ENCODE measurements at places on chromosomes 5 and 9.

- DNase-seq = no peak
Measured at GRCh38 chr9:35834260-35835215, 5.5 kb downstream of the TMEM8B start.

GRCh38 chr9:126036881-126037291 is 289.7 kb downstream of the PBX3 start:
- DNase-seq = no peak

GRCh38 chr9:97895695-97896332 is 26.5 kb downstream of the TRMO start:
- no peak for DNase-seq

GRCh38 chr5:61328791-61329549 is 3.1 kb upstream of the ZSWIM6 start:
- DNase-seq = no peak

DNA sequence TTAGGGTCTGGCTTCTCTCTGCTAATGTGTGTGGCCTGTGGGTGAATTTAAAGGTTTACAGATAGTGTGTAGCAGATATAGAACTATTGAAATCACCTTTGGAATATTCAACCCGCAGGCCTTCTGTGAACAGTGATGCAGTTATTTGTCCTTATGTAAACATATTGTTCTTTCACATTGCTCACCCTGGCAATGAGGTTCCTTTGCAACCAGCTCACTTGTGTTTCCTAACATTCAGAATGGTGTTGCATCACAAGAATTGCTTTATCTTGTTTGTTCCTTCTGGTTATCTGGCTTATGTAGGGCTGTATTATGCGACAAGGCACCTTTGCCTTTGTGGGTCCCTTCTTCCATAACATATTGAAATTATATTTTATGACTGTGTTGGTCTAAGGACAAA is 370.3 kb downstream of the NNT start:
- no peak for DNase-seq

DNA sequence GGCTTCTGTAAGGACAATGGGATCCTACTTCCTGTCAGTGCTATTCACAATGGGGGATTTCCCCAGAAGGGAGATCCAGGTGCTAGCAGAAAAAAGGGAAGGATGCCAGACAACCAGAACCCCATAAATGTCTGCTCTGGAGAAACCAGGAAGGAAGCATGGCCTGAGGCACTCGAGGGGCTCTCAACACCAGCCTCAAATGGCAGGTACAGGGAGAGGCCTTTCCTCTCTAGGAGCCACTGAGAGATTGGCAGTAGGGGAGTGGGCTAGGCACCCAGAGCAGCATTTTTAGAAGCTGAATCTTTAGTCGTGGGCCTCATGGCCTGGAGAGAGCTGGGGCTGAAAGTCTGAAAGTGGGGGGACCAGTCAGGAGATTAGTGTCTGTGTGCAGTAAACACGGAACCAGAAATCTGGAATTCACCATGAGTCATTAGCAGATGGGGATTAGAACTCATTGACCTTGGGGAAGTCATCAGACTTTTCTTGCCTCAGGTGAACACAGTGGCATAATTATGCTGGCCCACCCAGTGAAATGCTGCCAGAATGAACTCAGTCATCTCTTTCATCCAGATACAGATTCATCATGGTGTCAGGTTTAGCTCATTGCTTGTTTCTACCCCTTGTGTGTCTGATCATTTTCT is 28.3 kb downstream of the ARHGEF28 start:
- no peak for DNase-seq

DNA sequence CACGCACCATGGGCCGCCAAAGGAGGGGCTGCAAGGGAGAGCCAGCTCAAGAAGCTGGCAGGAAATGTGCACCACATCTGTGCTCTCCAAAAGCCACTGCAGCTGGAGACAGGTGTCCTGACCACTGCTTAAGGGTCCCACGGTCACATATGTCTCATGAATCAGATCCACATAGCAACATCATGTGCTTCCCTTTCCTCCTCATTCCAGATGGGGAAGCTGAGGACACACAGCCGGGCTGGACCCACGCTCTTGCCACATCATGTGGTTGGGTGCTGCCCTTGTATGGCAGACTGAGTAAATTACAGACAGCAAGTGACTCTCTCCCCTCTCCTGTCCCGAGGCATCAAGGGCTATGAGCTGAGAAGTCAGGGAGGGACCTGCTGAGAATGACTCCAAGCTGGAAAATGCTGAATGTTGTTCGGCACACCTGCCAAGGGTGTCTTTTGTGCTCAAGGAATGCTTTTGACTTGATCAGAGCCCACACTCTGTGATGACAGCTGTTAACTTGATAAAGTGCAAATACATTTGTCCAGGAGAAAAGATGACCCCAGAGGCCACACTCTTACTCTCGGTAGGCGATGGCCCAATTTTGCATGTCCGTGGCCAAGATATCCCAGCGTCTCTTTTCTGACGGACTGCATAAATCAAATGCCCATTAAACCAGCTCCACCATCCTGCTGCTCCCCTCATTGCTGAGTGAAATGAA is 58.2 kb downstream of the NSUN2 start:
- DNase-seq = no peak

DNA sequence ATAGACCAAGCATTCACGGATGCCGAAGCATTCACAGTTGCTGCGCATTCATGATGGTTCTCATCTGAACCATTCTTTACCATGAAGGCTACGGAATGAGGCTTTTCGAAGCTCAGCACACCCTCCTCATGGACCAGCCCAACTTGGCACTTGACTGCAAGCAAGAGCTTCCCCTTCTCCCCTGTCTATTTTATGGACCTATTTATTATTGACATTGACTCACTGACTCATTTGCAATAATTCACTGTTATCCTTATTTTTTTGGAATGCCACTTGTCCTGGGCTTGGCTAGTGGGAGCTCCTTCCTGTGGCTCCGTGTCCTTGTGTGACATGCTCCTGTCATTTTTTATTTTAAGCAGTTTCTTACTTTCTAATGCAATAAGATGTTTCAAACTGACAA is 51.5 kb upstream of the ICE1 start:
- DNase-seq = no peak

DNA sequence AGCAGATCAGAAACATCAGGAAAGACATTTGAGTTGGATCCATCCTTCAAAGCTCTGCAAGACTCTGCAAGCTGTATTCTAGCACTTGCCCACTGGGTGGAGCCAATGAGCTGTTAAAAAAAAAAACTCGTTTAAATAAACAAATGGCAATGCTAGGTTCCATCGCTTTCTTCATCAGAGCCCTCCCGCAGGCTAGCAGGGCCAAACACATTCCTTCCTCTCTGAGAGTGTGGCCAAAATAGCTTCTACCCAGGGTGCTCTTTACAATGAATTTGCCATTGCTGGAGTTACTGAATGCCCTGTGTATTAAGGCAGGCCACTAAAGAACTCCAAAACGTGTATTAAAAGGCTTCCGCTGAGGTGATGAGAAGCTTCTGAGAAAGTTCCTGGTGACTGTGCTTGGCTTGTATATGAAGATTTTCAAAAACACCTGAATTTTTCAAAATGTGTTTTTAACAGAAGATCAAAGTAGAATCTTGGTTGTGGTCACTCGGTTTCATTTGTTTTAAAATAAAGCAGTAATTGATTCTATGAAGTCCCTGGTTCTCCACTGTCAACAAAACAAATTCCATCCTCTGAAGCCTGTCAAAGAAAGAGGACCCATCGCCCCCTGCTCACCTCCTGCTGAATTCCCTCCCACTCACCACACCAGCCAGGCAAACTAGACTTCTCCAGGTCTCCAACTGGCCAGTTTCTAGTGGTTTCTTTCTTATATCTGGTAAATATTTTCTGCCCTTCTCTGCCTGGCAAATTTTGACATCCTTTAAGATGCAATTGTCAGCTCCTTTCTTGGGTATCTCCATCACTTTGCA is 36.5 kb upstream of the EQTN start:
- no peak for DNase-seq

DNA sequence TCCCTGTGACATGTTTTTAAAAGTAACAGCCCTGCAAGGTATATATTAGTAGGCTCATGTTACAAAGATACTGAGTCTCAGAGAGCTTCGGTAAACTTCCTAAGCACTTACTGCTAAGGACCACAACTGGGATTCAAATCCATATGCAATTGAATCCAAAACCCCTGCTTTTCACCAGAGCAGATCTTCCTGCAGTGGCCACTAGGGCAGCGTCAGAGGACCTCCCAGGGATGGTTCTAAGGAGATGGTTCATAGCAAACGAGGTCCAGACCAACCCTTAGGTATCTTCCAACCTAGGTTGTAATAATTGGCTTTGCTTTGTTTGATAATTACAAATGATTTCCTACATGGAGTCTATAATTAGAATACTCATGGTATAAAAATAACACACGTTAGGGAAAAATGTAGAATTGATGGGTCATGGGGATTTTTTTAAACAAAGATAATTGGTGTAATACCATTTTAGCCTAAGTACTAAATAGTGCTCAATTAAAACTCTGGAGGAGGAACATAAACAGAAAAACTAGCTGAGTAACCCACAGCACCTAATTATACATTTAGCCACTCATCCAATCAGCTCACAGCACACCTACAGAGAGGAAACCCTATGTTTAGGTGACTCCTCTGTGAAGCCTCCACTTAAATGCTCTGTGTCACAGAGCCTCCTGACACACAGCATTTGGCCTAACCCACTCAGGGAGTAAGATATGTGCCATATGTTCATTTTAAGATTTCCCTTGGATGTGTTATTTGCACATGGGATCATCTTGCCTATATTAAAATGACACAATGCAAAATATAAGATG is 10.0 kb upstream of the CAST start:
- no peak for DNase-seq

GRCh38 chr5:159411115-159411514 is 80.8 kb upstream of the IL12B start:
- DNase-seq = no peak

GRCh38 chr5:52985306-52985705 is 3.8 kb upstream of the ITGA2 start:
- no peak for DNase-seq

- peak; percentile 76 for DNase-seq
Measured at GRCh38 chr5:177599731-177600507, at the start of gene B4GALT7. Gene B4GALT7 (plus strand): TSS chr5:177600132. CDS start chr5:177600211, 79 bp downstream.

DNA sequence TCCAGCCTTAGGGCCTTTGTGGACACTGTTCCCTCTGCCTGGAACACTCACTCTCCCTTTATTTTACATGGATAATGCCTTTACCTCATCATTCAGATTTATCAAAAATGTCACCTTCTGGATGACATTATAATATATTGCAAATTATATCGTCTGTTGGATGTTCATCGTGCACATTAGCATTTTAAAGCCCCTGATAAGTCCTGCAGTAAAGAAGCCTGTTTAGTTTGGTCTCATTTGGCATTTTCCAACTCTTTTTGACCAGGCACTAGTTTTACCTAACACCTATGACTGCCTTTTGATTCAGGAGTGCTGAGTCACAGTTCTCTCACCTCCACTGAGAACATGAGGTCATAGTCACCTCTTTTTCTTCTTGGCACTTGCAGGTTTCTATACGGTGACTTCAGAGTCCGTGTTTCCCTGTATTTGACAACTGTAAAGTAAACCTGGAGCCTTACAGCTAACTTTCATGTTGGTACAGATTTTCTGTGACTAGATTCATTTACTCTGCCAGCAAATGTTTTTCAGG is 57.7 kb upstream of the STC2 start:
- DNase-seq = no peak

DNA sequence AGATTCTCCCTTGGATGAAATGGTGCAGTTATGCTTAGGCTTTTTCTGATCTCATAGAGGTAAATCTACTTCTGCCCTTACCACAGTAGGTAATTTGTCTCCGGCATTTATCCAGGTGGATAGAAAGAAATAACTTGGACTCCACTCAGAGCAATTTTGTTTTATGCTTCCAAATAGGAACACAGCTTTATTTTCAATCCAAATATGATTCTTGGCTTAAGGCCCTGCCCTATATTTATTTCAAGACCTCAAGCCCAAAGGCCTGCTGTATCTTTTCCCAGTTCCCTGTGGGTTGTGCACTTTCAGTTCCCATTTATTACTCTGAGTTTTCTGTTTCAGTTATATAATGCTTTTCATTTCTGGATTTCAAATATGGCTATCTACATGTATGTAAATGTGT is 274.2 kb upstream of the SMC2 start:
- DNase-seq = no peak

DNA sequence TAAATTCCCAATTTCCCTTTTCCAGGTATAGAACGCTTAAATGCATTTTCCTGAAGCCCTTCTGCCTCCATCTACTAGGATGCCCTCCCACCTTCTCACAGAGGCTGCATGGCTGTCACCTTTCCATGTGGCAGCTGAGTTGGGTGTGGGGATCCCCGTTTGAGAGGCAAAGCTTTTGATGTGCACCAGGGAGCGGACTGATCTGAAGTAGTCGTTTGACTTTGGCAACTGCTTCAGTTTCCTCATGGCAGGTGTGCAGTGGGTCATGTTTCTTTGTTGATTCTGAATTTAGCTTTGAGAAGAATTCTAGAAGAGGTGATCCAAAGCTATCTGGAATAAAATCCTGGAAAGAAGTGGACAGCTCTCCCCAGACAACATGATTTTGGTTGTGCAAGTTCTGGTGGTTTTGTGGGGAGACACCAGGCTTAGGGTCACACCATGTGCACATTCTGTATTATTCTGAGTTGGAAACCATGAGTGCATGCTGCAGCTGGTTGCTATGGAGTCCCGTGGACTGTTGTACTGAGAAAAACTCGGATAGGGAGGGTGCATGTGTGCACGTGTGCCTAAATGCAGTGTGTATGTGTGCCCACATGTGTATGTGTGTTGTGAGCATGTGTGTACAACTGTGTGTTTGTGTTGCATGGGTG is 63.5 kb downstream of the GADD45G start:
- no peak for DNase-seq

GRCh38 chr5:91865915-91866314 is 482.8 kb upstream of the ARRDC3 start:
- DNase-seq = no peak

GRCh38 chr9:4148751-4149150 is 151.1 kb downstream of the GLIS3 start:
- DNase-seq = no peak

DNA sequence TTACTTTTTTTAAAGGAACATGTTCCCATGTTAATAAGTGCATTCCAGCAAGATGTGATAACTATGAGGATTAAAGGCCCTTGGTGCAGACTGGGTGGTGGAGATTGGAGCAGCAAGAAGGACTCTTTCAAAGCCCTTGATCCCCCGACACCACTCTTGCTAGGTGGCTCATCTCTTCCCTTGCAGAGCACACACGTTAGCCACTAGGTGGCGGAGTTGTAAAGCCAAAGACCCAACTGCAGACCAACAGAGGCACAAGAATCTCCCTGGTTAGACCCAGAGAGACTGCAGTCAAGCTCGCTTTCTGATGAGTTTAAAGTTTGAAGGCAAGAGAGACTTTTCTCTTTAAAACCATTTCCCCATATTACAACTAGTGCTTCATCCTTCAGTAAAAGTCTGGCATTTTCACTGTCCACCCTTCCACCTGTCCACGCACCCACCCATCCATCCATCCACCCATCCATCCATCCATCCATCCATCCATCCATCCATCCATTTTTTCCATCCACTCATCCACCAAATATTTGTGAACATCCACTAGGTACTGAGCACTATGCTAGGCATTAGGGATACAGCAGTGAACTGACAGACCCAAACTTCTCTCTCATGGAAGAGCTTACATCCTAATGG is 226.9 kb downstream of the MSX2 start:
- DNase-seq = peak; percentile 3

GRCh38 chr5:146388386-146388785 is 49.7 kb downstream of the POU4F3 start:
- no peak for DNase-seq

GRCh38 chr5:4142842-4143241 is 547.2 kb downstream of the IRX1 start:
- DNase-seq = no peak
